ENCODE measurements at places on chromosomes 4 and X.

GRCh38 chrX:153052534-153052933, 3.7 kb upstream of the PNMA3 start:
- no peak for DNase-seq

GRCh38 chr4:6472387-6473263, at the start of gene PPP2R2C:
TSS of gene PPP2R2C (minus strand) at chr4:6472614. CDS start at chr4:6472229, 385 bp downstream.
- DNase-seq: no peak

DNA sequence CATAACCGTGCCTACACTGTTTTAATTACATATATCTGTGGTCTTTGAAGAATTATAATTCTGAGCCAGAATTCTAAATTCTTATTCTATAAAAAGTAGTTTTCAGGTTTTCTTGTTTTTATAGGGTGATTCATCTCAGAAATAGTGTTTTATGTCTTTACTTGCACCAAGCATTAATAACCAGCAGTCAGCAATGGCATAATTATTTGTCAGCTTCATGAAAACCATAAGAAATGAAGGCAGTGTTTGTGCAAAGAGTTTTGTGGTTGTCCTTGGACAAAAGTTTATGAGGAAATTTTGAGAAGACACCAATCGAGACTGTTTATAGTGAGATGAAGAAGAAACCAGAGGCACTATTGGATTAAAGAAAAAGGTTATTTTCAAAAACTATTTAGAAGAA, 37.2 kb downstream of the EDNRA start:
- no peak for DNase-seq

GRCh38 chr4:57443308-57443707, 333.1 kb upstream of the IGFBP7 start:
- DNase-seq: no peak

DNA sequence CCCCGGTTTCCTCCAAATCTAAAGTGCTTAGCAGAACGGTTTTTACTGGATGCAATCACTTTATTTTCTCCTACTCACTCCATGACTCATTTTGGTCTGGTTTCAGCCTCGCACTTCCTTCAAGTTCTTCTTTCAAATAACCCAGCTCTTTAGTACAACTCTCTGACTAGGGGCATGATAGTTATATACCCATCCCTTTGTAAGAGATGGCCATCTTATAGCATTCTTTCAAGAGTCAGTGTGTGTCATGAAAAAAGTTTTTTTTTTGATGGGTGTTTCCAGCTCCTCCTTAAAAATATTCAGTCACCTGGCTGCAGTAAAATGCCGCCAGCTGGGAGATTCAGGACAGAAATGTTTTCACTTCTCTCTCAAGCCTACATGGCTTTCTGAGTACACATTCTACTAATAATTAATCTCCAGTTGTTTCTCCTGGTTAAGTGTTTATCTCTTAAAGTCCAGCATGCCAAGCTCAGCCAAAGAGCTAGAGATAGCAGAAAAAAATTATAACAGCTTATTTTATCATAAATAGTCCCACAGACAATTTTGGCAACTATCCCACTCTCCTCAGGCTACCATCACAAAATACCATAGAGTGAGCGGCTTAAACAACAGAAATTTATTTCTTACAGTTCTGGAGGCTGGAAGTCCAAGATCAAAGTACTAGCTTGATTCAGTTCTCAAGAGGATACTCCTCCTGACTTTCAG, 139.3 kb downstream of the GASK1B start:
- no peak for DNase-seq

DNA sequence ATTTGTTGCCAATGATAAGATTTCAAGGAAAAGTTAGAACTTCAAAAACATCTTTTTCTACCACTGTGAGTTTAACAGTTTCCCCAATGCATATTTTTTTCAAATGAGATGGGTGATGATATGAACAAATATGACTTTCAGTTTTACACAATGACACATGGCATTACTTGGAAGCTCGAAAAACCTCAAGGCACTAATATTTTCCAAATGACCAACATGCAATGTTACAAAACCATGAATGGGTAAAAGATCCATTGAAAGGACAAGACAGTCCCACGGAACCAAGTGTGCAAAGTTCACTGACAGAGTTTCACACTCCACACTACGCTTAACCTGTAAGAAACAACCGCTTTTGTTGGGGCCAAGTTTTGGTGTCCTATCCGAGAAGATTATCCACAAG, 84.5 kb downstream of the CD99L2 start:
- DNase-seq: no peak

GRCh38 chr4:137647375-137647774, 115.1 kb upstream of the PCDH18 start:
- DNase-seq: no peak

GRCh38 chr4:142961866-142962265, 115.8 kb upstream of the INPP4B start:
- DNase-seq: no peak

- DNase-seq: no peak
Measured at GRCh38 chr4:164819366-164819765, 57.6 kb upstream of the APELA start.

DNA sequence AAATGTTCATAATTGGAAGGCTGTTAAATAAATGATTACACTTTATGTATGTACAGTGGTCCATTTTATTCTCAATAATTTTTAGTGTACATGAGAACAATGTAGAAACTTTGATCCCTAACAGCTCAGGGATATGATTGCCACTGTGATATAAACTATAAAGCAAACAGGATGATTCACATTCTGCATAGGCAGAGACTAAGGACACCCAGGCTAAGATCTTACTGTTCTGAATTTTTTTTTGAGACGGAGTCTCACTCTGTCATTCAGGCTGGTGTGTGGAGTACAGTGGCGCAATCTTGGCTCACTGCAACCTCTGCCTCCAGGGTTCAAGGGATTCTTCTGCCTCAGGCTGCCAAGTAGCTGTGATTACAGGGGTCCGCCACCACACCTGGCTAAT, 186.6 kb downstream of the PDGFC start:
- no peak for DNase-seq

DNA sequence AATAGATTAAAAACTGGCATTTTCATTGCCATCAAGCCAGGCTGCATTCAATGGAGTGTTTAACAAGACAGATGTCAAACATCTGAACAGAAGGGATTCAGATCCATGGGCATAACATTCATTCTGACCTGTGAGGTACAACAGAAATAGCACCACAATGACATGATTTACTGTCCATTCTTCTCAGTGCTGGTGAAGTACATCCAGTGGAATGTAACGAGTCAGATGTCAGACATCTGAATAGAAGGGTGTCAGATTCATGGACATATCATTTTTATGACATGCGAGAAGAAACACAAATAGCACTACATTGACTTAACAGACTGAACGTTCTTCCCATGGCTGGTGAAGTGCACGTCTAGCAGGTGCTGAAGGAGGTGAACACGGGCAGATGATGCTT, 186.4 kb downstream of the PPP4R3C start:
- DNase-seq: no peak

- DNase-seq: peak; percentile 38
Measured at GRCh38 chrX:103175944-103176753, 38.8 kb upstream of the BEX4 start.

- no peak for DNase-seq
Measured at GRCh38 chr4:140092094-140092851, 61.7 kb downstream of the MAML3 start.

- DNase-seq: no peak
Measured at GRCh38 chr4:168619266-168619631, 122.4 kb downstream of the PALLD start.

GRCh38 chr4:93648258-93648657, 180.3 kb upstream of the ATOH1 start:
- no peak for DNase-seq

DNA sequence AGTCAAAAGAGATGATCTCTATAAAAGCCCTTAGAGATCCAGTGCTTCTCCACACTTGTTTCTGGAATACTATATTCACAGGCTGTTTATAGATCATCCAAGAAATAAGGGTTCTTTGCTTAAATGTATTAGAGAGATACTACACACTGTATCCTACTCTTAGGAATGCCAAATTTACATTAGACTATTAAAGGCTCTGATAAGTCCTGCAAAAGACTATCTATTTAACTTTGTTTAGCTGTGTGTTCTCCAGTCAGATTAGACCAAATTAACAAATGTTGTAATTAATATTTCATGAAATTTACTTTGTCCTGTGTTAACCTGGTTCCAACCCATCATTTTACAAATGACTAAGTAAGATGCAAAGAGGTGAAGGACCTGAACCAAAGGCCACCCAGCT, 260.5 kb upstream of the ZIC3 start:
- no peak for DNase-seq

DNA sequence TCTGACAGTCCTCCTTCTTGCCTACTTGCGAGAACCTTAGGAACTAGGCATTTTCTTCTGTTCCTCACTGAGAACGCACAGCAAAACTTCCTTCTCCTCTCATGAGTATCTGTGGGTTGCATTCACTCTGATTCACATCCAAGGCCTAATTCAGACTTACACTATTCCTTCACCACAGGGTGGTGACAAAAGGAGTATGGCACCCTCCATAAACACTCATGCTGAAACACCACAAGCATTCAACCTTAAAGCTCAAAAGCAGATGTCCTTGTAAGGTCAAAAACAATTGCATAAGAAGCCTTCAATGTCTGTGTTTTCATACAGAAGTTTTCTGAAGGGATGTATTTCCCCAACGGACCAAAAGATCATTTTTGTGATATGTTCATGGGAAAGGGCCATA, 147.3 kb downstream of the CORIN start:
- DNase-seq: no peak

GRCh38 chr4:1239950-1240307, 9.0 kb downstream of the CTBP1 start:
- DNase-seq: no peak

GRCh38 chr4:135120195-135120594, 918.6 kb upstream of the PABPC4L start:
- no peak for DNase-seq

- no peak for DNase-seq
Measured at GRCh38 chr4:3291969-3292570, 751 bp upstream of the RGS12 start.

DNA sequence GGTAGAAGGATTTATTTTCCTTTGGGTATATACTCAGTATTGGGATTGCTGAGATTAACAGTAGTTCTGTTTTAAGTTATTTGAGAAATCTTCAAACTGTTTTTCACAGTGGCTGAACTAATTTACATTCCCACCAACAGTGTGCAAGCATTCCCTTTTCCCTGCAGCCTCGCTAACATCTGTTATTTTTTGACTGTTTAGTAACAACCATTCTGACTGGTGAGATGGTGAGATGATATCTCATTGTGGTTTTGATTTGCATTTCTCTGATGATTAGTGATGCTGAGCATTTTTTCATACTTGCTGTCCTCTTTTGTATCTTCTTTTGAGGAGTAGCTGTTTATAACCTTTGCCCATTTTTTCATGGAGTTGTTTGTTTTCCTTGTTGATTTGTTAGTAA, 457.8 kb downstream of the TRAM1L1 start:
- DNase-seq: no peak

DNA sequence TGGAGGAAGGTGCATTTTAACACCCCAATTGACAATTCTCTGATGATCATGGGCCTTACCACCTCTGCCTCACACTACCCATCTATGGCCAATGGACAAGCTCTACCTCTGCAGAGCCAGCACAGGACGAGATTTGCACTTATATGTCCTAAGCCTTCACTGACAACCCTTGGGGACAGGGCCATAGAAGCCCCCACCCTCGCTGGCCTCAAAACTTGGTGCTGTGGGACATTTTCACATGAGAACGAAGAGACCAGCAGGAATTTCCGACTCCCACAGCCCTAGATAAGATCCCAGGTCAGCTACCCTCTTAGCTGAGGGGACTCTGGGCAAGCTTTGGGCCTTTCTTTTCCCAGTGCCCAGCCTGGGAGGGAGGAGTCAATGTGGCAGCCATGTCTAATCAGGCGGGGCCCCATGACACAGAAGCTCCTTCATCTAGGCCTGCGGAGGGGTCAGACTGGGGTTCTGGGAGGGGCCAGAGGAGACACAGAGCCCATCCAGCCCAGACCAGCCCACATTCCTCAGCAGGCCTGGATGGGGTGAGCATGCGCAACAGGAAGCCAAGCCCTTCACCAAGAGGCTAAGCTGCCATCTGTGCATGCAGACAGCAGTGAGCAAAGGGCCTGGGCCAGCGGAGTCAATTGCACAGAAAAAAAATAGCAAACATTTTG, 12.1 kb downstream of the PJA1 start:
- no peak for DNase-seq

DNA sequence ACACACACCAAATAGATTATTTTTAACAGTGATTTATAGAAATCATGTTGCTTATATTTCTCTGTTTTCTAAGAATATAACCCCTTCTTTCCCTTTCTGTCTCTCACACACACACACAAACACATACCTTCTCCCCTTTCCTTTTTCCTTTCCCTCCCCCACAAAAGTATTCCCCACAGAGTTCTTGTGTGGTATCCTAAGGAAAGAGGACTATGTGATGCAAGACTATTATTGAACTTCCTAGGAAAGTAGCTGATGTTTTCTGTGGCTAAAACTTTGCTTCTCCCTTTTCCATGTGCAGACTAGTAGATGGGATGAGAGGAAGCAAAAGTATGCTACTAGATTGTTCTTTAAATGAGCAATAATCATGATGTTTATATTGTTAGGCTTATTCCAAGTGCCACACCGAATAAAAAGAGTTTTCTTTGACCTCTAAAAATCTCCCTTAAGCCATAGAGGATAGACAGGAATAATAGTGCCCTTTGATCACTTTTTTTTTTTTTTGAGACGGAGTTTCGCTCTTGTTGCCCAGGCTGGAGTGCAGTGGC, 38.7 kb downstream of the CPEB2 start:
- no peak for DNase-seq

DNA sequence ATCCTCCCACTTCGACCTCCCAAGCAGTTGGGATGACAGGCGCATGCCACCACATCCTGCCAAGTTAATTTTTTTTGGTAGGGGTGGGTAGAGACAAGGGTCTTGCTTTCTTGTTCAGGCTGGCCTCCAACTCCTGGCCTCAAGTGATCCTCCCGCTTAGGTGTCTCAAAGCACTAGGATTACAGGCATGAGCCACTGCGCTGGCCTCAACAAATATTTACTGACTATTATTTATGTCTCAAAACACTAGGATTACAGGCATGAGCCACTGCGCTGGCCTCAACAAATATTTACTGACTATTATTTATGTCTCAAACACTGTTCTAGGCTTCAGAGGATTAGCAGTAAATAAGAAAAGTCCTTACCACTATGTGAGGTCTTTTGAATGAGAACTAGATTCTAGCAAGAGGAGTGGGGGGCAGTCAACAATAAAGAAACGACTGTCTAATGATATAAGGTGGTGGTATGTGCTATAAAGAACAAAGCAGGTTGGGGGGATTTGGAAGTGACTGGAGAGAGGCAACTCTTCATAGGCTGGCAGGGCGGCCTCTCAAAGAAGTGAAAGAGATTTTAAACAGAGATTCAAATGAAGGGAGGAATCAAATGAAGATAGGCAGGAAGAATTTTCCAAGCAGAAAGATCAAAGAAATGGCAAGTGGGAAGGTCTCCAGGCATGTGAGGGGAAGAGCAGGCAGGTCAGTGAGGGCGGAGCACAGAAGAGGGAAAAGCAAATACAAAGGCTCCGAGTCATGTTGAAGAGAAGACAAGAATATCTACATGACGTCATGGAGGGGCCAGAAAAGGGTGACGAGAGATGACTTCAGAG, 12.7 kb upstream of the ACSL1 start:
- no peak for DNase-seq

Measured in activated T-cell treated with anti-CD3 and anti-CD28 coated beads for 1 hour (primary cell).